ENCODE measurements at places on chromosomes 5 and 9.

DNA sequence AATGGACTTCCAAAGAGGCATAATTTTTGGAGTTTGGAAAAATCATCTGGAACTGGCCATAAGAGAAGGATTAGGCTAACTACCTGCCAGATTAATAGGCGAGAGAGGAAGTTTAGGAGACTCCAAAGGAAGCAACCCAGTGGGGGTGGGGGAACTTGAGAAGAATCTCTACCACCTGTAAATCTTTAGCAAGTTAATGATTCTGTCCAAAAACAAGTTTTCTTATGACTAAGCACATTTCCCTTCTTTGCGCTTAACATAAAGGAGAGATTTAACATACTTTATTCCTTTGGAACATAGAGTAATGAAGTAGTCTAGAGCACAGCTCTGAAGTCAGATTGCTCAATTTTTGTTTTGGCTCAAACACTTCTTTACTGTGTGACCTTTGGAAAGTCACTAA is 58.2 kb upstream of the PAPPA start:
- DNase-seq: no peak

- no peak for DNase-seq
These were observed 425.3 kb downstream of the TLR4 start for GRCh38 chr9:118129541-118129940.

GRCh38 chr5:156764176-156764971 is 85.7 kb upstream of the PPP1R2B start:
- no peak for DNase-seq

DNA sequence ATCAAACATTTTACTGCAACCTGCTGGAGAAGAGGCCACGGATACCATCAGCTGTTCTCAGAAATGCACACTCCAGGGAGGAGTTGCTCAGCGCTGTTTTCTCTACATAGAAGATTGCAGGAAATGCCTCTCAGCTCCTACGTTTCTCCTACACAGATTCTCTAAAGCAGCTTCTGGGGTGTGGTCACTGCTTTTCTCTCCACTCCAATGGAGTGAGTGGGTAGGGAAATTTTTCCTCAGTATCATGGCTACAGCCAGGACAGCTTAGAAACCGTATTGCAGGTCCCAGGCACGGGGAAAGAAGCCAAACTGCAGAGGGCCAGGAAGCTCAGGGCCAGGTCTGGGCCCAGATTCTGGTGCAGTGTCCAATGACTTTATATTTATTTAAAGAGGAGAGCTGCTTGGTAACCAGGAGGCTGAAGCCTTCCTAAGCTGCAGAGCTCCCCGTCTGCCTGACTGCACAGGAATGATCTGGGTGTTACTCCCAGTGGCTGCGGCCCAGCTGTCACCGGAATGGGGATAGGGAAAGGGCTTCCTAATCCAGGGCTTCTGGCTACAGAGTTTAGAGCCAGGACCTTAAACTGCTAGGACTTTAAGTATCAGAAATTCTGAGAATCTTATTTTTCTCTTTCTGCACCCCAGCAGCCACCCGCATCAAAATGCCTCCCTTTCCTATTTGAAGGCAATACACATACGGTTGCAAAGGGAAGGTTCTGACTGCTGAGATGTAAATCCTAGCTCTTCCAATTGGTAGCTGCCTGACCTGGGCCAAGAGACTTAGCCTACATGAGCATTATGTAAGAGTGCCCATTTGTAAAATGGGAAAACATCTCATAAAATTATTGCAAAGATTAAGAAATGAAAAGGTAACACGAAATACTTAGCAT is 1.4 kb upstream of the SPTAN1 start:
- no peak for DNase-seq

GRCh38 chr5:179326122-179326927 is 18.9 kb downstream of the ADAMTS2 start:
- DNase-seq: no peak

GRCh38 chr9:87359264-87359663 is 138.4 kb upstream of the DAPK1 start:
- DNase-seq: no peak

DNA sequence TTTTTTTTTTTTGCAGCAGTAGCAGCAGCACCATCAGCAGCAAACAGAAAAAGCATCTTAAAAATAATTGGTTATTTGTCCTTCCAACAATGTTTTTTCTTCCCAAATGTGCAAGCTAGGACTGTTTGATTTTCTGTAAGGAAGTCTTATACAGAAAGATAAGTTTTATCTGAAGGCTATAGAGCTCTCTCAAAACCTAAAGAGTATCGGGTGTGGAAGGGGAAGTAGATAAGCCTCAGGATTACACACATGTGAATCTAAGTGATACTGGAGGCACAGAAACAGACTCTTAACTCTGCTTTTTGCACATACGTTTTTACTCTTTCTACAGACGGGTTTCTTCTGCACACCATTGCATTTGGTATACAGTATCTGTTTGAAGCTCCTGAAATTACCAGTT is 184.4 kb upstream of the FTMT start:
- DNase-seq: no peak

DNA sequence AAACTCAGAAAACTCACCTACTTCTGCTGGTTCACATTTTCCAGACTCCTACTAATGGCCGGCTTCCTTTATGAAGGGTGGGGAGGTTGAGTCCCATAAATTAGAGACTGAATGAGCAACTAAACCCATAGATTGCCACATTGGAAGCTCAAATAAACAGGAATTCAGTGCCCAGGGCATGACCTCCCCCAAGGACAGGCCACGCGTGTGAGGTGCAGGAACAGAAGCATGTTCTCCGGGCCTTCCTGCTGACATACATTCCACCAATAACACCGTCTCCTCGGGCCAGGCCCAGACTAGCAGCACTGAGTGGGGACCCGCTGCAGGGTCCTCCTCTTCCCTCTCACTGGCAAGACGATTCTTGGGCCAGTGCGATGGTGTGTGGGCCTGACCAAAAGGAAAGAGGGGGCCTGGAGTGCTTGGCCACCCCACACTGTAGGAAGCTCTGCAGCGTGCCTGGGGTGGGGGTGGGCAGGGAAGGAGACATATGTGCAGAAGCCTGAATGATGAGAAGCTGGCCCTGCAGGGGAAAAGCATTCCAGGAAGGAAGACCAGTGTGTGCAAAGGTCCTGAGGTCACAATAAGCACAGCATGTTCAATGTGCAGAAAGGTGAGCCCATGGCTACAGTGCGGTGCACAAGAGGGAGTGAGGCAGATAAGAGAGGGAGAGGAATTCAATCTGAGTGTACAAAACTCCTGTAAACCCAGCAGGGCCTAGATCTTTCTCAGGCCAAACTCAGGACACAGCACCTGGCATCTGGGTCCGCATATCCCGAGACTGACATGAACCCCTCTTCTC is 12.0 kb downstream of the PTGES start:
- no peak for DNase-seq

DNA sequence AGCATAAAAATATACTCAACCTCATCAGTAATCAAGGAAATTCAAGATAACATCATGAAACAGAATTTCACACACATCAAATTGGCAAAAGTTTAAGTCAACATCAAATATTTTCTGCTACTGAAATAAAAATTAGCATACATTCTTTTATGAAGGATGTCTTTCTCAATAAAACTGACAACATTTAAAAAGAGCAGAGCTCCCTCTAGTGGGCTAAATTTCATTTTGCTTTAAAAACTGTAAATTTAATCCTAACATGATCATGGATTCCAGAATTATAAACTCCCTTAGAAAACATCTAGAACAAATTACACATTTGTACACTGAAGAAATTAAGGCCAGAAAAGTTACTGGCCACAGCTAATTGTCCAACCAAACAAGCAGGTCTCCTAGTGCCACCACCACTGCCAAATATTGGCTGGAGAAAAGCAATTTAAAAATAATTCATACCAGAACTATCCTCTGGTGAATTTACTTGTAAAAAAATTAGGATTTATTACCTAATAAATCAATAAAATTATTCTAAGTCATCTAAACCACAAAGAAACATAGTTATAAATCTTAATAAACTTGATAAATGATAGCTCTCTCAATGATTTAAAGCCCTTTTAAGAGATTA is 31.2 kb downstream of the DEPDC1B start:
- no peak for DNase-seq

DNA sequence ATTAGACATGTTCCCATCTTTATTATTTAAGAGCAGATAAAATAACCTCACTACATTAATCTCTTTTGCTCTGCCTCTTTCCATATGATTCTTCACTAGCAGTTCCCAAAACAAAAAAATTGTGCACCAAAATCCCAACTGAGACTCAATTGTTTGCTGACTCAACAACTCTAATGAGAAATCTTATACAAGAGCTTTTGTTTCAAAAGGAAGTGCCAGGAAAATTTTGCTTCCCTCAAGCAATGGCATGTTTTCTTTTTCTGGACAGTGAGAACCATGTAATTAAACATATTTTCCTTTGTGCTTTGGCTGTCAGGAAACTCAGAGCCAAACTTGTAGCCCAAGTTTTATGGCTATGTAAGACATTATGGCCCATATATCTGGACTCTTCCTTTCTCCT is 62.0 kb downstream of the TMC1 start:
- DNase-seq: no peak

- no peak for DNase-seq
These were observed 49.1 kb downstream of the PTCD2 start for GRCh38 chr5:72369301-72369700.

GRCh38 chr5:121027636-121028035 is 563.5 kb downstream of the PRR16 start:
- DNase-seq: no peak

- DNase-seq: no peak
These were observed 52.9 kb upstream of the APC start for GRCh38 chr5:112684737-112685136.

- no peak for DNase-seq
These were observed 183.3 kb downstream of the MAST4 start for GRCh38 chr5:66779528-66779927.

DNA sequence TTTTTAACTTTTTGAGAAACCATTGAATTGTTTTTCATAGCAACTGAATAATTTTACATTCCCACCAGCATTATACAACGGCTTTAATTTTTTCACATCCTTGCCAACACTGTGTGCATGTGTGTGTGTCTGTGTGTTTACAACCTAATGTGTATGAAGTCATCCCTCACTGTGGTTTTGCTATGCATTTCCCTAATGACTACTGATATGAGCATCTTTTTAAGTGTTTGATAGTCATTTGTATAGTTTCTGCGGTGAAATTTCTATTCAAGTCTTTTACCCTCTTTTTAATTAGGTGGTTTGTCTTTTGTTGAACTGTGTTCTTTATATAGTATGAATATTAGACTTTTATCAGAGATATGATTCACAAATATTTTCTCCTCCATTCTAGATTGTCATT is 263.1 kb upstream of the COX7C start:
- DNase-seq: no peak

DNA sequence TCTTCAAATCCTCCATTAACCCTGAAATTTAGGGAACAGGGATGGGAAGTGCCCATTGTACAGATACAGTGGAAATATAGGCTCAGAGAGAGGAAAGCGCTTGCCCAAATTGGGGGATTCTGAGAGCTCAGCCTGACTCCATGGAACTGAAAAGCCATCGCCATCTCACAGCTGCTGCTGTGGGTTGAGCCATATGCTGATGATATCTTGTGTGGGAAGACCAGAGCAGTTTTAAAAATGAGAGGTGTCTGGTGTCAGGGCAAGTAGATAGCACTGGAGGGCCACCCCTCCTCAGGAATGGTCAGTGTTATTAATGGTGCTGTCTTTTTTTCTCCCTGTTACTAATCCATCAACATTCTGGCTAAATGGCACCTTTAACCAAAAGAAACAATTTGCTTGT is 50.9 kb upstream of the C5orf58 start:
- no peak for DNase-seq

DNA sequence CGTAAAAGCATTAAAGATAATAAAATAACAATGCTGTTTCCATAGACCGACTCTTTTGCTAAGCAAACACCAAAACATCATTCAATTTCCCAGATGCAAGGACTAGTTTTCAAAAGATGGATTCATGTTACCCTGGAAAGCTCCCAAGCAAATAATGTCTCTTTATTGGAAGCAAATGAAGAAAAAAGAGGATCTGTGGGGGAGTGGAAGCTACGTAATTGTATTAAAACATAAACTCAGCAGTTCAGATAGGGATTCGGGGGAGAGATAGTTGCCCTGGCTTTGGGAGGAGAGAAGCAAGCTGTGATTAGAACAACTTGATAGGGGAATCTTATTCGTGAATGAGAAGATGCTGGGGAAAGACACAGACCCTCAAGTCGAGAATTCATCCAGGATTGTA is 491.0 kb upstream of the CLINT1 start:
- no peak for DNase-seq

DNA sequence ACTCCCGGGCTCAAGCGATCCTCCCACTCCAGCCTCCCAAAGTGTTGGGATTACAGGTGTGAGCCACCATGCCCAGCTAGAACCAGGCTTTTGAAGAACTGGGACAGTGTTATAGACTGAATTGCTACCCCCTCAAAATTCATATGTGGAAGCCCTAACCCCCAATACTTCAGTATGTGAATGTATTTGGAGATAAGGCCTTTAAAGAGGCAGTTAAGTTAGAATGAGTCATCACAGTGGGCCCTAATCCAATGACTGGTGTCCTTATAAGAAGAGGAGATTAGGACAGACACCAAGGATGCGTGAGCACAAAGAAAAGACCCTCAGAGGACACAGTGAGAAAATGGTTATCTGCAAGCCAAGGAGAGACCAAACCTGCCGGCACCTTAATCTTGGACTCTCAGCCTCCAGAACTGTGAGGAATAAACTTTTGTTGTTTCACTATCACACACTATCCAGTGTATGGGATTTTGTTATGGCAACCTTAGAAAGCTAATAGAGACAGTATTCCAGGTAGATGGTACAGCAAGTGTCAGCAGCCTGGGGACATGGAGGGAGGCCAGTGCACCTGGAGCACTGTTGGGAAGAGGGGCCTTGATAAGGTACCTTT is 31.4 kb upstream of the ERGIC1 start:
- DNase-seq: no peak

GRCh38 chr9:20226345-20226744 is 396.0 kb downstream of the MLLT3 start:
- no peak for DNase-seq

DNA sequence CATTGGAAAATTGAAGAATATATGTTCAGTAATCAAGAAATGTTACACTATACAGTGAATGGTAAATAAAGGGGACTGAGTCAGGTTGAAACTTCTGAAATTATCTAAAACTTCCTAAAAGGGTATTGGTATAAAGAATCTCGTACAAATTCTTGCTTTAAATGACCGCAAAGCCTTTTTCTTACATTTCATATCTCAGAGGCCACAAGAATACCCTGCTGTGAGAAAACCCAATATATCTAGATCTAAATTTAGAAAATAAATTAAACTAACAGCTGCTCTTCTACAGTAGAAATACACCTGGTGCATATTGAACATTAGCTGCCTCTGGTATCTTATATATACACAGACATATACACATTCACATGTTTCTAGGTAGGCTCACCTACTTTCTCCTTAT is 221.7 kb downstream of the PCSK5 start:
- DNase-seq: no peak

DNA sequence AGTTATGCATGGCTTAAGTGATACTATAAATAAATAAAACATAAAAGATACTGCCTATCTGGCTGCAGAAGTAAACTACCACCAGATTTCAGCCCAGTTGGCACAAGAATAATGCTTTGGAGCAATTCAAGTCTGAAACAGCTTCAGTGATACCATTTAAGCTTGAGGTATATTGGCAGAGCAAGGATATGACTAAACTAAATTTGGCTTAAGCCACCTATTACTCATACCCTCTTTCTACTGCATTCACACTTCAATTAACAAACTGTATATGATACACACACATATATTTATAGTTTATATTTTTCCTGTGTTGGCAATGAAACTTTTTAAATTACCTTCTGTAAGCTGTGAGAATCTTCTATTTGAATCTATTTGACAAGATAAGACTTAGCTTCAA is 431.9 kb downstream of the ANXA1 start:
- no peak for DNase-seq

GRCh38 chr5:168064457-168064856 is 227.0 kb upstream of the WWC1 start:
- no peak for DNase-seq
